Globus pallidus (tissue), 1 donor: ENCODE measurements at places on chromosomes 7 and 10.

DNA sequence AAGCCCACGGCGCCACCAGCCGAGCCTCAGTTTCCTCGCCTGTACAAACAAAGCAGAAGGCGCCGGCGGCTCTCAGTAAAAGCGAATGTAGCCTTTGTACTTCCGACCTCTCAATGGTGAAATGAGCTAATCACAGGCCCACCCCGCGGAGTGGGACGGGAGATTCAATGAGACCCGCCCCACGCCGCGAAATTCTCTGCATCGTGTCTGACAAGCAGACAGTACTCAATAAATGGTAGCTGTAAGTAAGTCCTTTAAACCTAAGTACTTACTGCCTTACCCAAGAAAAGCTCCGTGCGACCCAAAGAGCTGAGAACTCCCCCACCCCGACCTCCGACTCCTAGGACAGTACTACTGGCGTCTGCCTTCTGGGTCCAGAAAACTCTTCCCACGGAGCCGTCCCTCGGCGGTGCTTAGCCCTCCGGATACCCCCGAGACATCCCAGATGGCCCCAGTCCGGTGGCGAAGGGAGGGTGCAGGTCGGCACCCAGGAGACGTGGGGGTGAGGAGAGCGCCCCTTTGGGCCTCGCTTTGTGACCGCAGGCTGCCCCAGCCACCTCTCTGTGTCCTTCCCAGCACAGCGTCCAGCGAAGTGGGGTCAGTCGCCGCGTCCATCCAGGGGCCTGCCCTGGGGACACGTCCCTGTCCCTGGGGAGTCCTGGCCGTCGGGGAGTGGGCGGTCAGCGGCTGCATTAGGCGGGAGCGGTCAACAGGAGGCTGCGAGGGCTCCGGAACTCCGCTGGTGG is 972 bp upstream of the CXCL12 start:
- DNase-seq = no peak

DNA sequence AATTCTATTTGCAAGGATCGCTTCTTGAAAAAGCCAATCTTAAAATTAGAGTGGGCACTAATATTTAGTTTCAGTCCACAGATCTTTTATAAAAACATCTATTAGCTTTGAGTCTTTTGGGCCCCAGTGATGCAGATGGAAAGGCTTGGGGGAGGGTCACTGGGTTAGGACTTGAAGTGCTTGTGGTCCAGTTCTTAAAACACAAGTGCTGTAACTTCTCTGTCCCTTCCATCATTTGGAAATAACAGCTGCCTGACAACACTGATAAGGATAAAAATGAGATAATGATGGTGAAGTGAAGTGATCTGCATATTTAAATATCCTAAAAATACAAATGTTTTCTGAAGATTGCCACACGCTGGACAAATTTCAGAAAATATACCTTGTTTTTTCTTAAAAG is 37.1 kb upstream of the ZRANB1 start:
- DNase-seq = no peak

DNA sequence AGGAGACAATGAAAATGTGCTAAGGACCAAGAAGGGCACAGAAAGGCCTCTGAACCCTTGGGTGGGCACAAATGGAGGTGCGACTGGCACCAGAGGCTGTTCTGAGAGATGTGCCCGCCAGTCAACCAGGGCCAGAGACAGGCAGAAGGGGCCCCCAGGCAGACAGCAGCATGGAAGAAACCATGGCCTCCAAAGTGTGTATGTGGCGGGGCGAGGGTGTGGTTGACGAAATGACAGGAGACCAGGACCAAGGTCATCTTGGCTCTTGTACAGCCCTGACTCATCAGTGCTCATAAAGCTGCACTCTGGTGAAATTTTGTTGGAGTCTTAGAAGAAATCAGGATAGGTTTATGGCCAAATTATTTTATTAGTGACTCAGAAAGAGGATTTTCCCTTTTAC is 4.0 kb upstream of the MRPS24 start:
- DNase-seq = no peak

DNA sequence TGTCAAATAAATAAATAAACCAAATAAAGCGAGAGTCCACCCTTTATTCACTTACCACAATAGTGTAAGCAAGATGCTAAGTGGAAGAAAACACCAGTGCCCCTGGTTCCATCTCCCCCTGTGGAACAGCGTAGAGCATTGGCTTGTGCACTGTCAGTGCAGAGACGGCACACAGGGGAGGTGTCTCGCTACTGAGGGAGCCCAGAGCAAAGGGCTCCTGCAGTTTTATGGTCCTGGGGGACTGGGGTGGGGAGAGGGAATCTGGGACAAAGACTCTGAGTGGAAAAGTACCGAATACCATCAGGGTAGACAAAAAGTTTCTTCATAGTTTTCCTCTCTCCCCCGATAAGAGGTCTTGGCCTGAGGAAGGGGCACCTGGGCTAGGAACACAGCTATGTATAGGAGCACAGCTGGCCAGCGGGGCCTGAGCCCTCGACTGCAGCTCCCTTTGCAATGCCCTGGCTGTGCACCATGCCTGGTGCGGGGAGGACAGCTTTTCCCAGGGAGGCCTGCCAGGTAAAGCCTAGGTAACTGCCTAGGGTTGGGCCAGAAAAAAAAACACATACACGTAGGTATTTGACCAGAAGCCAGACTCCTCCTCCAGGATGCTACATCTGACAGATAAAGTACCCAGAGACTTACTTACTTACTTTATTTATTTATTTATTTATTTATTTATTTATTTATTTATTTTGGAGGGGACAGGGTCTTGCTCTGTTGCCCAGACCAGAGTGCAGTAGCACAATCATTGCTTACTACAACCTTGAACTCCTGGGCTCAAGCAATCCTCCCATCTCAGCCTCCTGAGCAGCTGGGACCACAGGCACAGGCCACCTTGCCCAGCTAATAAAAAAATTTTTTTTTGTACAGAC is 88.8 kb upstream of the KIF5B start:
- no peak for DNase-seq

GRCh38 chr10:79434223-79434687 is 11.2 kb downstream of the ZCCHC24 start:
- no peak for DNase-seq

- DNase-seq = peak; percentile 5
Observed at GRCh38 chr10:18497806-18498369, 153.5 kb downstream of the NSUN6 start.

DNA sequence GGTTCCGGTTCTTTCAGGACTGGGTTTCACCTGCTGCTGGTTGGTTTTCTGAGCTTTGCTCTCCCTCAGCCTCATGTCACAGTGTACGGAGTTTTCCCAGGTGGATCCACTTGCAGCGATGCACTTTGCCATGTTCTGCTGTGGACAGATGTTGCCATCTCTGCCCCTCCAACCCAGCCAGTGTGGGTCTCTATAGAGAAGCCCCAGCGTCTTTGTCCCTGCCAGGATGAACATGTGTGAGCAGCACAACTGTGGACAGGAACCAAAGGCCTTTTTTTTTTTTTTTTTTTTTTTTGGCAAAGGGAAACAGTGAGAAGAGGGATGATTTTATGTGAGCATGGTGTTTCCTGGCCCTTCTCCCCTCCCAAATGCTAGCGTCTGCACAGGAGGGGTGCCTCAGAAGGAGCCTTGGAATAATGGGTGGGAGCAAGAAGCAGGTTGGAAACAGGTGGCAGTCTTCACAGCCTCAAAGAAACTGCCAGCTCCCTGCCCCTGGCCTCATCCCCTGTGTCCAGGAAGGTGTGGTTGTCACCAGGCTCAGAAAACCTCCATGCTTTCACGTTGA is 106.5 kb downstream of the RPS24 start:
- no peak for DNase-seq
